ENCODE measurements at places on chromosomes 1 and 21.

- no peak for DNase-seq
Observed at GRCh38 chr1:166738873-166739272, 100.4 kb upstream of the POGK start.

GRCh38 chr1:175826705-175827104, 83.3 kb upstream of the TNR start:
- no peak for DNase-seq

- no peak for DNase-seq
Observed at GRCh38 chr1:29804181-29804899, 568.0 kb downstream of the PTPRU start.

- no peak for DNase-seq
Observed at GRCh38 chr1:205301842-205302588, 19.5 kb downstream of the NUAK2 start.

DNA sequence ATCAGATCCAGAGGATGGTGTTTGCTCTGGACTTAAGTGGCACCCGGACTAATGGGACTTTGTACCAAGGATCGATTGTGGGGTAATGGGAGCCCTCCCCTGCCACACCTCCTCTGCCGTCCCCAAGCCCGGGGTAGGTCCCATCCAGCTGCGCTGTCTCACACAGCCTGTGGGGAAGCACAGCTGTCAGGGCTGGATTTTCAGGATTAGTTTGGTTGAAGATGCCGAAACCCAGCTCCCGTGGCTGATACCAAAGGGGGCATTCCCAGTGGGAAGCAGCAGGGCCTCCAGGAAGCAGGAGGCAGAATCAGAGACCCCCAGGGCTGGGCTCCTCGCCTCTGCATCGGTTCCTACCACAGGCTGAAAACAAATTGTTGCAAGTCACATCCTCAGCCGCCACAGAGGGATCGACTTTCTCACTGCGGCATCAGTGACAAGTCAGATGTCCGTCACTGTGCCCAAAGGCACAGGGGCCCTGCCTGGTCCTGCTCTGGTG, 59.7 kb downstream of the MATN1 start:
- no peak for DNase-seq

- DNase-seq: no peak
Observed at GRCh38 chr1:235075048-235075776, 53.4 kb downstream of the TOMM20 start.

- no peak for DNase-seq
Observed at GRCh38 chr21:27772816-27773215, 805.9 kb upstream of the ADAMTS5 start.

DNA sequence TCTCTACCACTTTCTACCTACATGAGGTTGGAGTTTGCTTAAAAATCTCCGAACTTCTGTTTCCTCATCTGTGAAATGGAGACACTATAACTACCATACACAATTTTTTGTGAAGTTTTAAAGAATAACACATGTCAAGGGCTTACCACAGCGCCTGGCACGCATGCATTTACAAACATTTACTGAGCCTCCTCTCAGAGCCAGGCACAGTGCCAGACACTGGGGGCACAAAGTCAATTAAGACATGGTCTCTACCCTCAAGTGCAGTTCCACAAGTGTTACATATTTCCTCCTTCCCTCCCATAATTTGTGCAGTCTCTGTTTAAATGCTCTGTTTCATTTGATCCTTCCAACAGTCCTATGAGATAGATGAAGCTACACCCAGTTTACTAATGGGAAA, 356.4 kb upstream of the ESRRG start:
- no peak for DNase-seq

All from NT2/D1 (cell line).